GM12865 (cell line): ENCODE measurements at places on chromosomes 4 and X.

DNA sequence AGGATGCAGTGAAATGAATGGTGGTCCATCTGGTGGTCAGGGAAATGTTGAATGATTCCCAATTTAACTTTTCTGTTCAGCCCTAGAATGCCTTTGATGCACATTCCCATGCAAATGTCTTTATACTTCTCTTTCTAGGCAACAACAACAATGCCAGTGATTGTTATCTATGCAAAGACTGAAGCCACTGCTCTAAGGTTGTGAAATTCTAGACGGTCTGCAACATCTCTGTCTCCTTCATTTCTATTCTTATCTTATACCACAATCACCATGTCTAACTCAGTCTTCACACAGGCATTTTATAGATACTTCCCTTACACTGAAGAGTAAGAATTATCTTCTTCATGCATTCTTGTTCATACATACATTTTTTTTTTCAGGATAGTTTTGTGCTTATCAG is 84.5 kb downstream of the HPGD start:
- no peak for DNase-seq

GRCh38 chr4:14897217-14897616 is 105.1 kb upstream of the CPEB2 start:
- no peak for DNase-seq

- no peak for DNase-seq
Observed at GRCh38 chrX:38859602-38860001, 58.3 kb downstream of the MID1IP1 start.

DNA sequence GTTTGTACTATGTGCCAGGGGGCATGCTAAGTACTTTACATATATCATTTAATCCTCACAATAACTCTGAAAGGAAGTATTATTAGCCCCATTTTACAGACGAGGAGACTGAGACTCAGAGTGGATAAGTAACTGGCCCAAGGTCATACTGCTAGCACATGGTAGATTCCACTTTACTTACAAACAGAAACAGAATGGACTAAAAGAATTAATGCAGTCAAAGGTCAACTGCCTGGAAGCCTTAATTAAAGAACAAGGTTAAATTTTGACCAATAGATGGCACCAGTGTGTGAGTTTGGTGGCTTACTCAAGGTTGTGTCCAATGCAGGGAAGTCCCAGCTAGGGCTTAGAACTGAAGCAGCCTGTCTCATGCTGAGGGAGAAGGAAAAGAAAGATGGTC is 4.7 kb downstream of the RIPPLY1 start:
- peak; percentile 48 for DNase-seq

DNA sequence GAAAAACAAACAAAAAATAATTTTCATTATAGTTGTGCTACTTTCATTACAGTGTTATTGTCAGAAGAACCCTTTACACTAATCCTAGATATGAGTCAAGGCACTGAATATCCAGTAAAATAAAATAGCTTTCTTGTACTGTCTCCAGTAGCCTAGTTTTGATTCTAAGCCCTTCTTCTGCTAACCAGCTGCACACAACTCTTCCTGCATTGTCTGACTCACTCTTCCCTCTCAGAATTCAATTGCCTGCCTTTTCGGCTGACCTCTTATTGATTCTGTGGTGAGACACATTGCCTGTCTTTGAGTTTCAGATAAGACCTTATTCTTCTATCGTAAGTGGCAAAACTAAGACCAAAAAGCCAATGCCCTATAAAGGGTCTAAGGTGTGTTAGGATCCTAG is 26.7 kb upstream of the PCDH18 start:
- peak; percentile 21 for DNase-seq

DNA sequence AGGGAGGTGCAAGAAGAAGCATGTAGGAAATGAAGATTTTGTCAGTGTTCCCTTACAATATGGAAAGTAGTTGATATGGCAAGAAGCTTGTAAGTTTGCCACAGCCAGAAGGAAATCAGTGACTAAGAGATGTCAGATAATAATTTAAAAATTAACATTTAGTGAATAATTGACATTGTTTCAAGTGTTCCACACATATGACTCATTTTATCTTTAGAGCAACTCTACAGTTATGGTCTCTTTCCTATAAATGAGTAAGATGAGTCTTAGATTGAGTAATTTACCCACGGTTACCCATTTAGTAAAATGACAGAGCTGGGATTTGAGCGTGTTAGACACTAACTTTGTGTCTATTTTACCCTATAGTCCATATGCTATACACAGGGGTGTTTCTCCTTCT is 300.3 kb upstream of the IRS4 start:
- DNase-seq: no peak

- no peak for DNase-seq
Observed at GRCh38 chrX:128250621-128251020, 198.4 kb upstream of the ACTRT1 start.

- DNase-seq: no peak
Observed at GRCh38 chr4:10115271-10115796, 1.3 kb downstream of the WDR1 start.

- DNase-seq: no peak
Observed at GRCh38 chr4:70706044-70706461, 15.7 kb upstream of the RUFY3 start.

- no peak for DNase-seq
Observed at GRCh38 chrX:136142592-136142991, 4.7 kb upstream of the FHL1 start.

- no peak for DNase-seq
Observed at GRCh38 chr4:165560941-165561340, 182.1 kb downstream of the CPE start.

- no peak for DNase-seq
Observed at GRCh38 chr4:95220205-95221175, 328.3 kb downstream of the UNC5C start.

GRCh38 chr4:80931631-80932081 is 98.9 kb upstream of the BMP3 start:
- no peak for DNase-seq
